Occipital lobe (tissue), 3 donors: ENCODE measurements at places on chromosomes 1 and 21.

GRCh38 chr1:204149635-204150565 lies 1.9 kb downstream of the ETNK2 start:
- DNase-seq: no peak

- no peak for DNase-seq
Observed at GRCh38 chr1:64421377-64421776, 48.6 kb upstream of the CACHD1 start.

- no peak for DNase-seq
Observed at GRCh38 chr1:41153750-41154274, 88.3 kb downstream of the SCMH1 start.

- no peak for DNase-seq
Observed at GRCh38 chr21:25708467-25709065, 26.1 kb downstream of the ATP5PF start.

DNA sequence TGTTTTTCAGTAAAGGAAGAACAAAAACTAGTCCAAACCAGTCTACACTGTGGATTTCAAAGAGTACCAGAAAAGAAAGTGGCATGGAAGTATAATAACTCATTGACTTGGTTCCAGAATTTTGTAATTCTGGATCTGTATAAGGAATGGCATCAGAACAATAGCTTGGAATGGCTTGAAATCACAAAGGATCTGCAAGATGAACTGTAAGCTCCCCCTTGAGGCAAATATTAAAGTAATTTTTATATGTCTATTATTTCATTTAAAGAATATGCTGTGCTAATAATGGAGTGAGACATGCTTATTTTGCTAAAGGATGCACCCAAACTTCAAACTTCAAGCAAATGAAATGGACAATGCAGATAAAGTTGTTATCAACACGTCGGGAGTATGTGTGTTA lies 21.3 kb downstream of the CHODL start:
- no peak for DNase-seq

GRCh38 chr1:8348777-8349472 lies 31.0 kb downstream of the SLC45A1 start:
- DNase-seq: no peak

DNA sequence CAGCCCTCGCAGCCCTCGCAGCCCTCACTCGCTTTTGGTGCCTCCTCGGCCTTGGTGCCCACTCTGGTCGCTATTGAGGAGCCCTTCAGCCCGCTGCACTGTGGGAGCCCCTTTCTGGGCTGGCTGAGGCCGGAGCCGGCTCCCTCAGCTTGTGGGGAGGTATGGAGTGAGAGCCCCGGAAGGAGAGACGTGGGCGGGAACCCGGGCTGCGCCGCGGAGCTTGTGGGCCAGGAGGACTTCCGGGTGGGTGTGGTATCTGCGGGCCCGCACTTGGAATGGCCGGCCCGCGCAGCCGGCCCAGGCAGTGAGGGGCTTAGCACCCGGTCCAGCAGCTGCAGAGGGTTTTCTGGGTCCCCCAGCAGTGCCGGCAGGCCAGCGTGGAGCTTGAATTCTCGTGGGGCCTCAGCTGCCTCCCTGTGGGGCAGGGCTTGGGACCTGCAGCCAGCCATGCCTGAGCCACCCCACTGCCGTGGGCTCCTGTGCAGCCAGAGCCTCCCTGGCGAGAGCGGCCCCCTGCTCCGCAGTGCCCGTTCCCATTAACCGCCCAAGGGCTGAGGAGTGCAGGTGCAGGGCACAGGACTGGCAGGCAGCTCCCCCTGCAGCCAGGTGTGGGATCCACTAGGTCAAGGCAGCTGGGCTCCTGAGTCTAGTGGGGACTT lies 9.9 kb upstream of the CFHR2 start:
- DNase-seq: no peak

- DNase-seq: no peak
Observed at GRCh38 chr1:93446837-93447451, 974 bp upstream of the FNBP1L start.
